ENCODE measurements at places on chromosomes 3 and 15.

GRCh38 chr15:55954862-55955605 is 38.4 kb downstream of the NEDD4 start:
- DNase-seq: no peak

GRCh38 chr3:14147066-14147435 is 22.2 kb downstream of the TMEM43 start:
- DNase-seq: no peak

DNA sequence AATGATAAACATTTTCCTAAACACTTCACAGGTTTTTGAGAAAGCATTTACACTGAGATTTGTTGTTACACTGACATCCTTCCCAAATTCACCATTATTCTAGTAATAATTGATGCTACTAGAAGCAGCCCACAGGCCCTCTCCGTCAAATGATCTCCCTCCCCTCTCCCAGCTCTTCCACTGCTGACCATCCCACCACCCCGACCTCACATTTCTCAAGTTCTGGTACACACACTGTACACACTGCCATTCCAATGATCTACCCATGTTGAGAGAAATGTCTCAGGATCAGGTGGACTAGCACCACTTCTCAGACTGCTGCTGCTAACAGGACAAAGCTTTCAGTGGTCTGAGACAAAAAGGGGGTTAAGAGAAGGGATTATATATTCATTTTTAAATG is 3.5 kb downstream of the TBC1D5 start:
- DNase-seq: no peak

DNA sequence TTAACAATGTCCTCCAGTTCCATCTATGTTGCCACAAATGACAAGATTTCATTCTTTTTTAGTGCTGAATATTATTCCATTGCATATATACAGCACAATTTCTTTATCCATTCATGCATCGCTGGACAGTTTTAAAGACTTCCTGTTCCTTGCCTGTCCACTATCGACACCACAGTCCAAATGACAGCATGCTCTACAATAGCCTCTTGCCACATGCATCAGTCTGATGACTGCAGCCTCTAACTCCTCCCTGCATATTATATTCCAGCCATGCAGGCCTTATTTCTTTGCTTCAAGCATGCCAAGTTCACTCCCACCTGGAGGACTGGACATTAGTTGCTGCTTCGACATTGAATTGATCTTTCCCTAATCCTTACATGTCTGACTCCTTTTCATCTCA is 306.2 kb downstream of the FOXP1 start:
- no peak for DNase-seq

DNA sequence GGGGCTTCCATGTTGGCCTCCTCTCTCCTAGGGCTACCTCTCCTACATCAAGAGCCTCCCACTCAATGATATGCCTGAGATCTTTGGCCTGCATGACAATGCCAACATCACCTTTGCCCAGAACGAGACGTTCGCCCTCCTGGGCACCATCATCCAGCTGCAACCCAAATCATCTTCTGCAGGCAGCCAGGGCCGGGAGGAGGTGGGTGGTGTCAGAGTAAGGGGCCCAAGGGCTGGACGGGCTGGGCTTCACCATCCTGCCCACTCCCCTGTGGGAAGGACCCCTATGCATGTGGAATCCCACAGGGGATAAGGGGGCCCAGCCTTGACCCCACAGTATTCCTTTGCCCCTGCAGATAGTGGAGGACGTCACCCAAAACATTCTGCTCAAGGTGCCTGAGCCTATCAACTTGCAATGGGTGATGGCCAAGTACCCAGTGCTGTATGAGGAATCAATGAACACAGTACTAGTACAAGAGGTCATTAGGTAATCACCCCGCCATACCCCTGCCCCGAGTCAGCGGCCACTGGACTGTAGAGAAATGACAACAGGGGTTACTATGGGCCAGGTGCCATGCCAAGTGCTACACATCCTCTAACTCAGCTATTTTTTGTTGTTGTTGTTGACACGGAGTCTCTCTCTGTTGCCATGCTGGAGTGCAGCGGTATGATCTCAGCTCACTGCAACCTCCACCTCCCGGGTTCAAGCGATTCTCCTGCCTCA is 47.1 kb downstream of the SEMA3G start:
- DNase-seq: no peak

DNA sequence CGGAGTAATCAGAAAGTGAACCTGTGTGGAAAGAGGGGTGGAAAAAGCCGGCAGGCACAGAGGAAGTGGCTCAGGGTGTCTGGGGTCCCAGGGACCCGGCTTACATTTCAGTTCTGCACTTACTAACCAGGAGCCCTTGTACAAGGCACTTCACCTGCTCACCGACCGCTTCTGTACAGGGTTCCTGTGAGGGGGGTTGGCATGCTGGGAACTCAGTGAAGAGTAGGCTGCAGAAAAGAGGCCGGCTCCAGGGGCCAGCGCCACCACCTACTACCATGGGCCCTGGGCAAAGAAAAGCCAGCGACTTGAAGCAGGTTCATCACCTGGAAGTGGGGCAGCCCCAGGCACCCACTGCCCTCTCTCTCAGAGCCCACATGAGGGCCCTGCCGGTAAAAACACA is 6.2 kb downstream of the STIMATE start:
- no peak for DNase-seq

DNA sequence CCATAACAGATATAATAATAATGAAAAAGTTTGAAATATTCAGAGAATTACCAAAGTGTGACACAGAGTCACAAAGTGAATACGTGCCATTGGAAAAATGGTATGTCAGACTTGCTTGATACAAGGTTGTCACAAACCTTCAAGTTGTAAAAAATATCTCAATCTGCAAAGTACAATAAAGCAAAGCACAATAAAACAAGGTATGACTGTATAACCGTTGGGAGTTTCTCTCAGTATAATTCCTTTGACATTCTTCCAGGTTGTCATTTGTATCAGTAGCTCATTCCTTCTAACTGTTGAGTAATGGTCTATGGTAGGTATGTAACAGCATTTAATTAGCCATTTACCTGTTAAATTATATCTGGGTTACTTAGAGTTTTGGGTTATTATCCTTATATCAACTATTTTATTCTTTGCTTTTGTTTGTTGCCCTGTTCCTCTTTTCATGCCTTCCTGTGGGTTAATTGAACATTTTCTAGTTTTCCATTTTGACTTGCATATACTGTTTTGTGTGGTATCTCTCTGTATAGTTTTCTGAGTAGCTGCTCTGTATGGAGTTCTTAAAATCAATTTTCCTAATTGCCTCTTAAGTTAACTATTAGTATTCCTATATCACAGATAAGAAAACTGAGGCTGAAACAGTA is 112.5 kb downstream of the SUCNR1 start:
- DNase-seq: no peak

- DNase-seq: no peak
Observed at GRCh38 chr15:39438799-39439592, 141.9 kb upstream of the THBS1 start.

DNA sequence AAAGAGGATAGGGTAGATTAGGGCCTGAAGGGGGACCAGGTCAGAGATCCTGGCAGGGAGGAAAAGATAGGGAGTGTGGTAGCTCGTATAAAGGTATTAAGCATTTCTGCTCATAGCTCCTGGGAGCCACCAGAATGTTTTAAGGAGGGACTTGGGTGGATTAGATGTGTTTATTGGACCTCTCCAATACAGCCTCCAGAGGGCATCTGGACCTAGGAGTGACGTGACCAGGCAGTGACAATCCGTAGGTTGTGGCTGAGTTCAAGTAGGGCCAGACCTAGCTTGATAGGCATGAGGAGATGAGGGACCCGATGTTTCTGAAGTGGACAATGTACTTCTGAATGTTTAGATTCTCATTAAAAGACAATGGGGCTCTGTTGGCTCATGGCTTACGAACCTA is 435.2 kb downstream of the MCTP2 start:
- no peak for DNase-seq

GRCh38 chr15:99131441-99132023 is 26.7 kb downstream of the SYNM start:
- no peak for DNase-seq

GRCh38 chr3:72601060-72601459 is 247.2 kb downstream of the SHQ1 start:
- DNase-seq: no peak

DNA sequence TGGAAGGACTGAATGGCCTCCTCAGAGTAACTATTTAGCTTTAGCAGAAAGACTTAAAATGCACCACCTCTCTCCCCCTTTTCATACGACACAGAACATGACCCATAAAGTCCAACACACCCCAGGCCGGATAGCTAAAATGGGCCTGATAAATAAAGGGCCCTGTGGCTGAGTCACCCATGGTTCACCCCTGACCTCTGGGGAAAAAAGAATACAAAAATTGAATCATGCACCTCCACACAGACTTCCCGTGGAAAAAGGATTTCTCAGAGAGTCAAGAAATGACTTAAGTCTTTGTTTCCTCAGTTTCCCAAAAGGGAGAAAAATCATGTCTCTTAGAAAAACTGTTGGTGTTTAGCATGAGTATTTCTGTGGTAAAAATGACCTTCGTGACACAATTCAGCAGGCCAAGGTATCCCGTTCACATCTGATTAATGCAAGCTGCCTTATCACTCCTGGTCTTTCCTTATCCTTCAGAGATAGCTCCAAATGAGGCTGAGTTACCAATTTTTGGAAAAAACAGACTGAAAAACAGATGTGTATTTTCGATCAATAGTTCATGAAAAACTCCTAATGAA is 34.0 kb upstream of the ARHGEF3 start:
- peak; percentile 22 for DNase-seq

DNA sequence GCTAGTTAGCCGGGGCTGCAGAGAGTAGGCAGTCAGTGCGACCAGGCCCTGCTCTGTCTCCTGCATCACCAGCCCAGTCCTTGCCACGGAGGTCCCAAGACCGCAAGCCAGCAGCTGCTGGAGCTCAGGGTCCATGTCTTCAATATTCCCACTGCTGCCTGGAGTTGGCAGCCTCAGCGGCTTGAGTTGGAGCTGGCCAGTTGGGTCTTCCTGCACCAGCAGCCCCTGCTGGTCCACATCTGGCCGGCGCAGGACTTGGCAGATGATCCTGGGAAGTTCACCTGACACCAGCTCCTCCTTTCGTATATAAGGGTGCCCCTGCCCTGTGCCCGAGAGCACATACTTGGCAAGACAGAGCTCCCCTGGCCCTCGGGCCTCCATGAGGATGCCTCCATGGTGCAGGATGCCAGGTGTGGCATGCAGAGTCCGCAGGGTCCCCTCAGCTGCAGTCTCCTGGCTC is 5.7 kb downstream of the XIRP1 start:
- DNase-seq: no peak

All from kidney glomerular epithelial cell (primary cell).